Astrocyte of the hippocampus (primary cell): ENCODE measurements at places on chromosomes 4 and X.
A peak's percentile ranks its signal among the peaks of the same experiment; 100 is the strongest.

DNA sequence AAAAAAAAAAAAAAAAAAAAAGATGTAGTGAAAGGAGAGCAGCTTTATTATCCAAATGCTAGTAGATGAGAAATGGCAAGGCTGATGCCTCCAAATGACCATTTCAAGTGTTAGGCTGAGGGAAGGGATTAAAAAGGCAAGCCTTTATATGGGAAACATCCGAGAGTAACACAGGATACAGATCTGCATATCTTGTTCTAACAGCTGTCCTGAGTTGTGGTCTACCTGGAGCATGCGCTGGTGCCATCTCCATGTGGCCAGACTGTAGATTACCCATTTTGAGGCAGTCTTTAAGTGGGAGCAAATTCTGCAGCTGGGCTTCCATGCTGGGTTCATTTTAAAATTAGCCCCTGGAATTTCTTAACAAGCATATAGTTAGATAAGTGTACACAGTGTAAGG is 26.0 kb upstream of the ELF2 start:
- no peak for DNase-seq

DNA sequence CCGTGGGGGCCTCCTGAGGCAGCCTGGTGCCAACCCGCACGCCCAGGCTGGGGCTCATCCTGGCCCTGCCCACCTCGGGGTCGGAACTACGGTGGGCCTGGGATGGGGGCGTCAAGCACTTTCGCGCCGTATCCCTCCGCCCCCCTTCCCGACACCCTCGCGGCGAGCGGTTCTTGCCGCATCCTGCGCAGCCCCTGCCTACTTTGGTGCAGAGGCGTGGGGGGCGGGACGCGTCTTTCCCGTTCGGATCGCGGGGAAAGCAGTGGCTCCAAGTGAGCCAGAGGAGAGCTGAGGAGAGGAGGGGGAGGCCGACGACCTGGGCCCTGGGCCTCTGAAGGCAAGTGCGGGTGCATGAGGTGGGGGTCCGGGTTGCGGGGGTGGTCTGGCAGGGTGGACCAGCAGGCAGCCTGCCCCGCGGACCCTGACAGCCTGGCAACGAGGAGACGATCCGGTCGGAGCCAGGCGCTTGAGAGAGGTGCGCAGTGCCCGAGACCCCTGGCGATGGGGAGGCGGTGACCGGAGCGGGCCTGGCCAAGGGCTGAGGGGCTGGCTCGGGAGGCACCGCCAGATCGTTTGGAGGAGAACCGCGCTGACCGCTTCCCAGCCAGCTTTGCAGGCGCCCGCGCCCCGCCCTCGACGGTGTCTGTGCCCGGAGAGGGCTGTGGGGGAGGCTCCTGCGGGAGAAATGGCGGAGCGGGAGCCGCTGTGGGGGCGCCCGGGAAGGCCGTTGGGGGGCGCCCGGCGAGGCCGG is at the start of gene GPRASP2:
GPRASP2 (plus strand) TSS at position 233 of the 751 bp plus-strand sequence. CDS start 2,422 bp downstream, outside the sequence.
- peak; percentile 48 for DNase-seq

GRCh38 chr4:135917011-135917410 is 1615.3 kb downstream of the PCDH18 start:
- peak; percentile 9 for DNase-seq

DNA sequence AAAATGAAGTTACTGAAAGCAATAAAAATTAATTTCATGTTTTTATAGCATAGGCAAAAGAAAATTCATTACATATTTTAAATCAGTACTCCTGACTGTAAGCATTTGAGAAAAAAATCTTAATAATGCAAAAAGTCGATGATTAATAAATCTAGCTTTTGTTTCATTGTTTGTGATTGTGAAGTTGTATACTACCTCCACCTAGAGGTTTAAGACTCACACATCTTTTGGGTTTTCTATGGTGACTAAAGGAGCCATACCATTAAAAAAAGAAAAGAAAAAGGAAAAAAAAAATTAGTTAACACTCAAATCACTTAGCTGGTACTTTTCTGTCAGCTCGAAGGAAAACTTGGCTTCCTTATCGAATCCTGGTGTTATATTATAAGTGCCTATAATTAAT is 2.0 kb downstream of the GABRA2 start:
- no peak for DNase-seq

DNA sequence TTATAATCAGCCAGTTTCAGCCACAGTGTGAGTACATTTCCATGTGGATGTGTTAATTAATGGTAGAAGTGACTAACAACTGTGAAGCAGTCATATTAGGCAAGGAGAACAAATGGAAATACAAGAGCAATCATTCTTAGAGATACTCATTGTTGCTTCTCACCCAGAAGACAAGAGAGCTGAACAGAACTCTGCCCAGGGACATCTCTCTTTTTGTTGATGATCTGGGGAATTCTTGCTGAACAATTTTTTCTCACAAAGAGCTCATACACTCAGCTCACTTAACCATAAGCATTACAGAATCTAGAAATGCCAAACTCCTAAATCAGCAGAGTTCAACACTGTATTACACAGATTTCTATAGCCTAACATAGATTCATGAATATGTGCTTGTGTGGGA is 150.1 kb downstream of the COMMD8 start:
- no peak for DNase-seq

- no peak for DNase-seq
Measured at GRCh38 chr4:178917756-178918155, 1475.5 kb upstream of the AGA start.

DNA sequence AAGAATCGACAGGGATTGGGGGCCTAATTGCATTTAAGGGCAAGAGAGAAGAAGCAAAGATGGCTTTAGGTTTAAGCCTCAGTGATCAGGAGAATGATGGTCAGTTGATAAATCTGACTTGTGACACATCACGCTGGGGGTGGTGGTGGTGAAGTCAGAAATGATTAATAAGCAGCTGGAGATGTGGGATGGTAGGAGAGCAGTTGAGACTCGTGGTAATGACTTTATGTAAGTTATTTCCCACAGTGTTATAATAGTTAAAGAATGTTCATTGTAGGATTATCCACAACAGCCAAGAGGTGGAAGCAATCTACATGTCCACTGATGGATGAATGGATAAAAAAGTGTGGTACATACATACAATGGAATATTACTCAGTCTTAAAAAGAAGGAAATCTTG is 178.9 kb upstream of the GPC4 start:
- DNase-seq: no peak

GRCh38 chr4:121900132-121900983 is 30.1 kb upstream of the BBS7 start:
- peak; percentile 74 for DNase-seq

GRCh38 chrX:37076983-37077382 is 68.8 kb downstream of the FAM47C start:
- DNase-seq: no peak

DNA sequence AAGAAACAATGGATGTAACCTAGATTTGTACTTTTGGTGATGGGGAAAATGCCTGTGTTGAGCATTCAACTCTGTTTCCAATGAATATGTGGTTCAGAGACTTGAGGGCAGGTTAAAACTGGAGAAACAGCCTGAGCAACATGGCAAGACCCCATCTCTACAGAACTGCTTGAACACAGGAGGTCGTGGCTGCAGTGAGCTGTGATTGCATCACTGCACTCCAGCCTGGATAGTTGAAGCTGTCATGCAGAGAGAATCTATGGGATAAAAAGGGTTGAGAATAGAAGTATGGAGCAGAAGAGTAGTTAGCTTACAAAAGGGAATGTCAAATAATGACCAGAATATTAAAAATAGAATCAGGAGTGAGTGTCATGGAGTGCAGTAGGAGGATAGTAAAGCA is 134.8 kb upstream of the PDE5A start:
- no peak for DNase-seq

DNA sequence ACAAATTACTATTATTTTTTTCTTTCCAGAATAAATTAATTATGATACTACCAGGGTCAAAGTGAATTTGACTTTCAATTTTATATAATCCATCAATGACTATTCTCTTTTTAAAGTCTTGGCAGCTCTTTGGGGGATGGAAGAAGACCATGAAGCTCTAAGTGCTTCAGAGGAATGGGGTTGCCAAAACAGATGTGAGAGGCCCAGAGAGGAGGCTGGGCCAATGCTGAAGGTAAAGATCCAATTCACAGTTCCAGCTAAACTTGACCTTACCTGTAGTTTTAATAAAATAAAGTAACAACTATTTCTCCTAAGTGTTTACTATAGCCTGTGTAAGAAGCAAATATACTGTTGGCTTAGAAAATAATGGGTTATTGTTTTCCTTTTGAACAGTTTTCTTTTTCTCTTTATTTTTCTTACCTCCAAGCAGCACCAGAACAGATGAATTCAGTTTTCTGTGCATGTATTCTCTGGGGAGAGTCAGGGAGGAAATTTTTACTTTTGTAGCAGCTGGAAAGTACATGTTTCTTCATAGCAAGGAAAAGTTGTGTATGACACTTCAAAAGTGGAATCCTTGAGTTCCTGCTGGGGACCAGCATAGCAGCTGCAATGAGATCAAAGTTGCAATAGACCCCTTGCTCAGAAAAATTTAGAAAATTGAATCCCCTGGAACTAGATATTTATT is 104.9 kb downstream of the CEP44 start:
- no peak for DNase-seq

- DNase-seq: peak; percentile 14
Measured at GRCh38 chr4:138693526-138693925, 322.1 kb upstream of the NOCT start.

DNA sequence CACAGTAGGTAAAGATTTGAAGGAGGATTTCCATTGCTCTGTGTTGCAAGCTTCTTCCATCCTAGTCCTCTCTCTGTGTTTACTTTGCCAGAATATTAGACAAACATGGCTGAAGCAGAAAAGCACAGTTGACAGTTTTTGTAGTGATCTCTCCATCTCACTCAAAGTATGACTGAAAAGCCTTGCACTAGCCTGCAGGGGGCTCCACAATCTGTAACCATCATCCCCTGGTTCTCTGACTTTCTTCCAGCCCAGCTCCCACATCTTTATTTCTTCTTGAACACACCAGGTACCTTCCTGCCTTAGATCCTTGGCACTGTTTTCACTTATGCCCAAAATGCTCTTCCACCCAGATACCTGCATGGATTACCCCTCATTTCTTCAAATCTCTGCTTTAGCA is 34.1 kb upstream of the HHIP start:
- no peak for DNase-seq

- DNase-seq: no peak
Measured at GRCh38 chr4:26056406-26056805, 142.4 kb downstream of the SMIM20 start.

- DNase-seq: peak; percentile 25
Measured at GRCh38 chr4:65367306-65367705, 303.0 kb downstream of the EPHA5 start.

DNA sequence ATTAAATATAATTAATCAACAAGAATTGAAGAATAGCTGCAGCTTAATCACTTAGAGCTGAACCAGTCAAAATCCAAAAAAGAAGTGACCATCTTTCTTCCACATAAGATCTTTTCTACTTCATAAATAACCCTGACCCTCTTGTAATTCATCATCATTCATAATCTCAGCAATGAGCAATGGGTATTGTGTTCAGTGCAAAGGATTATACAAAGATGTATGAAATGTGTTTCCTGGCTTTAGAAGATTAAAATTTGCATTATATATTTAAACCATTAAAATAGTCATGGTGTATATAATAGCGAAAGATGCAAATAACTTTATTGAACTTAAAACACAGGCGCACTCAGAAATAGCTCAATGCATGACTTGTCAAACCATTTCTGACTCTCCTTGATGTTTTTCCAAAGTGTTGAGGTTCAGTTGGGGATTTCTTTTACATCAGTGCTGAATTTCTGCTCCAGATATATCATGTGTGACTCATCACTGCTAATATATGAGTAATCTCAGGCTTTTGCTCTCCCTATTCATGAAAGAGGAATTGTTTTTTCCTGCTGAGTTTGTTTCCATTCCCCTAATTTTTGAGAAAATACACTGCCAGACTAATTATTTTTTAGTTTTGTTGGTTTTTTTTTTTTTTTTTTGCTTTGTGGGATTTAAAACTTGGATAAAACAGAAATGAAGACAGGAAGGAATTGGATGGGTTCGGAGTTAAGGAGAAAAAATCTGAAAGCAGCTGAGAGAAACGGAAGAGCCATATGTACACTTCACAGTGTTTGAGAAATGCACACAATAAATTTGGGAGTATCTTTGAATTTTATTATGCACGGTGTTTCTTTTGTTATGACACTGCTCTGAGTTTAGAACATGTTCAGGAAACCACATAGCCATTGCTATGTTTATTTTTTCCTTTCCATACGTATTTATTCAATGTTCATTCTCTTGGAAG is 290.1 kb upstream of the PCDH7 start:
- DNase-seq: peak; percentile 56

- no peak for DNase-seq
Measured at GRCh38 chr4:76301775-76302162, 4.8 kb upstream of the STBD1 start.

GRCh38 chr4:4195354-4195753 is 31.4 kb downstream of the OTOP1 start:
- no peak for DNase-seq

DNA sequence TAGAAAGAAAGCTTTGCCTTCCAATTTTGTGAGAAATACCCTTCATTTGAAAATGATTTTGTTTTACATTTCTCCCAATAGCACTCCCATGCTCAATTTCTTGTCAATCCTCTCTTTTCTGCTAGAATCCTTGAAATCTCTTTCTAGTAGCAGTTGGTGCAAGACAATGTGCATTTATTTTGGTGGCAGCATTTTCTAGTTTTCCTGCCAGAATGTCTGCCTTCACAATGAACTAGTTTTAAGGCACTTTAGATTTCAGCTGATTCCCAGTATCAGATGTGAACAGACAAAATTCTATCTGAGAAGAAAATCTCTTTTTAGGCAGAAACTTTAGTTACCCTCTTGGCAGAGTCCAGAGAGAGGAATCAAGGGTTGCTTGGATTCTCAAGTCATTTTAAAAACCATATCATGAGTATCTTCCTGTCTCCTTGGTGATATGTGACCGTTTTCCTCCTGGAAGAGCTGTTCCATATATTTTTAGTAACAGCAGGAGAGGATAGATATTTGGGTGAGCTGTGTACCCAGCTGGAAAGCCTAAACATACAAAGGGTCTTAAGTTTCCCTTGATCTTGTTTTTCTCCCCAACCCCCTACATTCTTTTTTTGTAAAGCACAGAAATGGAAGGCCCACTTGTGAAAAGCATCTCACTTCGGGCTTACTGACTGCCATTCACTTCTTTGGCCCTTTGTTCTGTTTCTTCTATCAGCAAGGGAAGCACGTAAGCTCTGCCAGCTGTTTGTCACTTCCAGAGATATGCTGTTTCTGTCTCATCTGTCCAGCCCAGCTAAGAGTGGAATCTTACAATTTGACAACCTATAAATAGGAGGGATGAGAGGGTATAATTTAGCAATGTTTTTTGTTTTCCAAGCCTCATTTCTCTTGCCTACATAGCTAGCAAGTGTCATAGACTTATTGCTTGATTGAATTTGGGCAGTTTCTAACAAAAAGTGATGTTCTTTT is 38.7 kb downstream of the TSPAN7 start:
- DNase-seq: no peak

DNA sequence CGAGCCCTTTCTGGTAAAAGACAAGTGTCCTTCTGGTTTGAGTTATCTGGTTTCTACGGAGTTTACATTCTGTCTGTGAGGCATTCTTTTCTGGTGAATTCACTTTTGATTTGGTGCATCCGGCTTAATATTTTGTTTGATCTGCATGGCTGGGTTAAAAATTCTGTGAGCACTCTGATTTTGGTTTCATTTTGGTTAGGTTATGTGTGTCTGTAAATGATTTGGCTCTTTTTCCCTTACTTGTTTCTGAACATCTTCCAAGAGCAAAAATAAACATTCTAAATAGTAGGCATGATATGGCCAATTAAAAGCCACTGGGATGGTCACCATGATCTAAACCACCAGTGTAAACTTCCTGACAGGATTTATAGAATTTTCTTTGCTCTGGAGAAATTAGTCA is 85.7 kb upstream of the PTPN13 start:
- peak; percentile 32 for DNase-seq
